Thoracic aorta (tissue), 2 donors: ENCODE measurements at places on chromosomes 11 and 22. TPM values are rescaled to one million over a fixed set of nuclear protein-coding genes. Genes with fewer than 3 reads are reported as not detected.

NTM gene
- total RNA-seq = not detected

ROBO4 gene
- 18.8 TPM for total RNA-seq

SERPIND1 gene
- not detected for total RNA-seq

OR51A7 gene
- not detected for total RNA-seq

HIC2 gene
- 2.8 TPM for total RNA-seq

SF1 gene
- 250 TPM for total RNA-seq

P2RY2 gene
- total RNA-seq = 3.5 TPM

C11orf42 gene
- total RNA-seq = not detected

GSTT2 gene
- not detected for total RNA-seq

ANO9 gene
- total RNA-seq = 2.7 TPM

GDPD4 gene
- total RNA-seq = not detected

KCNQ1OT1 gene
- 3.3 TPM for total RNA-seq
